CD4-positive, alpha-beta T cell treated with Interferon alpha-2 for 1 hour (primary cell): ENCODE measurements at places on chromosomes 1 and 21.

GRCh38 chr1:203121186-203122015 is 6.1 kb upstream of the ADORA1 start:
- no peak for DNase-seq

DNA sequence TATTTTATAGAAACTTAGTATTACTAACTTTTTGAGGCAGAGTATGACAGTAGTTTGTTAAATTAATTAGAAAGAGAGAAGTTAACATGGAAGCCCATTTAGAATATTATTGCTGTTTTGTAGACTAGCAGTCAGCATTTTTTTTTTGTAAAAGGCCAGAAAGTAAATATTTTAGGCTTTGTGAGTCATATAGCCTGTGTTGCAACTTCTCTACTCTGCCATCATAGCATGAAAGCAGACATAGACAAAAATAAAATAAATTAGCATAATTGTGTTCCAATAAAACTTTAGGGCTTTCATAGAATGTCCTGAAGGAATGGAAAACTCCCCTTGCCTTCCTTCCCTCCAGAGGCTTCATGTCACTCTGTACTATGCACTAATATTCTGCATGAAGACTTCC is 12.3 kb upstream of the RGS4 start:
- no peak for DNase-seq

DNA sequence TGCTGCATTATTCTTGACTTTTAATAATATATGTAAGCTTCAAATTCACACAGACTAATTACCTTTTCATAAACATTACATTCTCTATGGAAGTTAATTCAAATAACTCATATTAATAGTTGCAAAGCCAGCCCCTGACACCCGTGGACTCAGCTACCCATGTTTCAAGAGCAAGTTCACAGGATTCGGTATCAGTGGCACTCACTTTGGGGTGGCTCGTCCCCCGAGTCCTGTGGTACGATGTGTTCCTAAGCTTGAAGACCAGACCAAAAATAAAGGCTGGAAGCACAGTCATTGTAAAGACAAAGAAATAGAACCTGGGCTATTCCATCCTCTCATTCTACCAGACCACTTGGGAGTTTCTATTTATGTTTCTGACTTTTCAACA is 70.9 kb downstream of the ITPKB start:
- DNase-seq = no peak

- no peak for DNase-seq
Measured at GRCh38 chr1:90720145-90720636, 3.1 kb upstream of the BARHL2 start.

DNA sequence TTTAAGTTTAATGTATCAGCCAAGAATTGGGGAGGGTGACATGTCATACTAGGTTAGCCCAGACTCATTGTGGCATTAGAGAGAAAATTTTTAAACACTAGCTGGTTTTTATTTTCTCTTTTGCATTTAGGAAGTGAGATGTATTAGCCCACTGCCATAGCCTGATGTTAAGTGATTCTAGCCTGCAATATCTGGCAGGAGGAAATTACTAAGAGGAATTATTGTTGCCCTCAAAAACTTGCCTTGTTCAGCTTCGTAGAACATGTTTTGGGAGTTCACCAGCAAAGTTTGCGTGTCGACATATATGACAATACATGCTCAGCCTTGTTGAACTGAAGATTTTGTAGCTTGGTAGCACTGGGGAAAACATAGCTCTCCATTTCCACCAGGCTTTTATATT is 12.5 kb downstream of the ADAM30 start:
- DNase-seq = no peak

DNA sequence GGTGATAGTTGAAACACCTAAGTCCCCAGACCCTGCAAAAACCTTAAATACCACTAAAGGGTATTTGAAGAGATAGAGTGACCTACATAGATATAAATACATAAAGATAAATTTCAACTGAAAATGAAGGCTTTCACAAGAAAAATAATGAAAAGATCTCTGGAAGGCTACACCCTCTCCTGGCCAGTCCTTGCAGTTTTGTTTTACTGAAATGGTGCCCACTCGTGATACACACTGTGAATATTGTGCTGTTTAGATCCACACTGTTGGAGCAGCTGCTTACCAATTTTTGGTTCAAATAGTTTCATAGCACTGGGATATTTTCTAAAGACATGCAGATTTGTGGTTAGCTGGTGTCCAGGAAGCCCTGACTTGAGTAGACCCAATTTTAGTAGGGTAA is 31.5 kb upstream of the RNF187 start:
- no peak for DNase-seq

- DNase-seq = peak; percentile 56
Measured at GRCh38 chr1:95116580-95117206, 462 bp upstream of the TLCD4 start.

DNA sequence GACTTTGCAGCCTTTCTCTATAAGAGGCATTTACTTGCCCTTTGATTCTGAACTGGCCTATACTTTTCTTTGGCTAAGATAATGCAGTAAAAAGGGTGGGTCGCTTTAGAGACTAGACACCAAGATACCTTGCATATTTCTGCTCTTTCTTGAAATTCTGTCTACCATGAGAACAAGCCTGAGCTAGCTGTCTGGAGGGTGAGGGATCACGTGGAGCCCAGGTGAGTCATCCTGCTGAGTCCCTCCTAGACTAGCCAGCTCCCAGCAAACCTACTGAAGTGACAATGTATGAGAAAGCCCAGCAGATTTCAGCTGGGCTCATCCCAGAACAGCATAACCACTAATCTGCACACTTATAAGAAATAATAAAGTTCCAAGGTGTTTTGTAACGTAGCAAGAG is 408.0 kb upstream of the KAZN start:
- no peak for DNase-seq

GRCh38 chr1:54545916-54546635 is 2.0 kb upstream of the ACOT11 start:
- no peak for DNase-seq

DNA sequence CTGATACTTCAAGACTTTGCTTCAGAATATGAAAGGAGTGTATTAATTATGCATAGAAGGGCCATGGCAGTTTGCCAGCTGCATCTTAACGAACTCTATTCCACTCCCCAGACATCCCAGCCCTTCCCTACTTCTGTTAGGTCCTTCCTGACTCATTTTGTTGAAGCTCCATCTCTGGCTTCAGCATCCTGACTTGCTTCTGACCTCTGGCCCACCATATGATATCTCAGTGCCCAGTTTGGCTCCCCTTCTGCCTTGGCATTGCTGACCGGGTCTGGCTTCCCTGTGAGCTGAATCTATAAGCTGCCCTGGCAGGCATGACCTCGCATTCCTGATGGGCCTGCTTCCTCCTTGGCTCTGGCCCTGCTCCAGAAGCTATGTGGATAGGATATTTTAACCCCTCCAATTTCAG is 27.6 kb upstream of the ARHGAP29 start:
- DNase-seq = no peak

DNA sequence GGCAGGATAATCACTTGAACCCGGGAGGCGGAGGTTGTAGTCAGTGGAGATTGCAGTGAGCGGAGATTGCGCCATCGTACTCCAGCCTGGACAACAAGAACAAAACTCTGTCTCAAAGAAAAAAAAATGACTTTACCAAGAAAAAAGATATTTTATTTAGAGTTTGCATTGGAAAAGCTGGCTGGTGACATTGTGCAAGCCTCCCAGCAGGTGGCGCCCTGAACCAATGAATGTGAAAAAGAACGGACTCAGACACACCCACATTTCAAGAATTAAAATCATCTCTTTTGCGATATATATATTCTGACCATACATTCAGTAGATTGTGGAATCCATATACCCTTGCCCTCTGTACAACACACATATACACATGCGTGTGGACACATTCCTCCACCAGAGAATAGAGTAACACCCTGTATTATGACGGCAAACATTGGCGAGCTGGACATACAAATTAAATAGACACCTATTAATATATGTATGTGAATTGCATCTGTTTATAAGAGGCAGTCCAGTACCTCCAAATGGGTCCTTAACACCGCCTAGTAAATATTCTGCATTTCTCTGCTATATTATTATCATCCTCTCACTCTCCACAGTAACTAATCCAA is 39.0 kb upstream of the CADM3 start:
- DNase-seq = peak; percentile 46

- no peak for DNase-seq
Measured at GRCh38 chr1:153389973-153390879, 647 bp downstream of the S100A8 start.

DNA sequence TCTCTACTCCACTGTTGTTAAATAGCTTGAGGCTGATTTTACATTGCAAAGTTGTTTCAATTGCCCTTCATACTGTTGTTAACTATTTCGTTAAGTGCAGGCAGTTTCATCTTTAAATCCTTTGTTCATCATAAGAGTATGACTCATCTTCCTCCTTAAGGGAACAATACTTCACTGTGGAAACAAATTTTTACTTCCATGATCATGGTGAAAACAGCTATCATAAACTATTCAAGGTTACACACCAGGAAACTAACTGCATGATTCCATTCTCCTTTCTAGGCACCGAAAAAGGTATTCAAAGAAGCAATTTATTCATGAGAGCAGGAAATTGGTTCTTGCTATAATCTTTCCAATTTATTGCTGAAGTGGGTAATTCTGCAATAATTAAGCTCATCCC is 593.2 kb downstream of the LRRIQ3 start:
- DNase-seq = no peak

DNA sequence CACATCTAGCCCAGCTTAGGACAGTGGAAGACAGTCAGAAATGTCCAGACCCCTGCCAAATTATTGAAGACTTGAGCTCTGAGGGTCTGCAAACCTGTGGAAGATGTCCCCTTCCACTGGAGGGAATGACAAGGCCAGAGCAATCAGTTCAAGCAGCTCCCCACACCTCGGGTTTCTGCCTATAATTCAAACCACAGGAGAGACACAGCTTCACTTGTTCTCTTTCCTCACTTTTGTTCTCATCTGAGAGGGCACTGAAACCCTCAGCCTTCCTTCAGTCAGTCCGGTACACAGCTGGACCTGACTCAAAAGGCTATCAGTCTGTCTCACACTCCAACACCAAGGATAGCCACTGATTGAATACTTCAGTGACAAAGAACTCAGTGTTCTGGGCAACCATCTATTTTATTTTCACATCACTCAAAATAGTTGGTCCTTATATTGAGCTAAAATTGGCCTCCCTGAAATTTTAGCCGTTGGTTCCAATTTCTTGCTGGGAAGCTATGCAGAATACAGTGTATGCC is 70.1 kb downstream of the TENT5C start:
- DNase-seq = no peak

DNA sequence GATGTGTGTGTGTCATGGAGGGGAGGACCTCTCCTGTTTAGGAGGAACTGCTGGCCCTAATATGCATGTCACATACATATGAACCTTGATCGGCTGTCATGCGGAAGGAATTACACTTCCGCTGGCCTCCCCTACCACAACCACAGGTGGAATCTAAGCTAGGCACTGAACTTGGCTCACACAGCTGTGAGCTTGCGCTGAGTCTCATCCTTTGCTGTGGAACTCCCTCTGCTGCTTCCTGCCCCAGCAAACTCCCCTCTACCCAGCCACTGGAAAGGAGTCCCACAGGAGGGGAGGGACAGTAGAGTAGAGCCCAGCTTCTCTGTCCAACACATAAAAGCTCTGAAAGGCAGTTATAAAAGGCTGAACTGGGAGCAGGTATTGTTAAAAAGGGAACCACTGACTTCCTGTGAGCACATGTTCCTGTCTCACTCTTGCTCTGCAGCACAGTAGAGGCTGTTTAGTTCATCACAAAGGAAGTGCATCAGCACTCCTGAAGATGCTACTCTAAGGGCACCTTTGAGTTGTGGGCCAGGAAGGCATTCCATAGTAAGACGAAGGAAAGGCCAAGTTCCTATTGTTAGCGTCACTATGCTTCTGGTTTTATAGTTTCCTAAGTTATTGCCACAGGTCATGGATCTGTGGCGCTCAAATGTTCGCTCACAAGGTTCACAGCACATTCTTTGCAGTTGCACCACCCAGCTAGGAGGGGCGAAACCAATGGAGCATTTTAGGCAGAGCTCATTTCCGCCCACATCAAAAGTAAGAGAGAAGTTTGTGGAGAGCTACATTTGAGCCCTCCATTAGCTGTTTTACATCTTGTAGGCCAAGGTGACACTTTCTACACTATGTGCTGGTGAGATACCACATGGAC is 17.7 kb upstream of the PTPRC start:
- DNase-seq = peak; percentile 80

DNA sequence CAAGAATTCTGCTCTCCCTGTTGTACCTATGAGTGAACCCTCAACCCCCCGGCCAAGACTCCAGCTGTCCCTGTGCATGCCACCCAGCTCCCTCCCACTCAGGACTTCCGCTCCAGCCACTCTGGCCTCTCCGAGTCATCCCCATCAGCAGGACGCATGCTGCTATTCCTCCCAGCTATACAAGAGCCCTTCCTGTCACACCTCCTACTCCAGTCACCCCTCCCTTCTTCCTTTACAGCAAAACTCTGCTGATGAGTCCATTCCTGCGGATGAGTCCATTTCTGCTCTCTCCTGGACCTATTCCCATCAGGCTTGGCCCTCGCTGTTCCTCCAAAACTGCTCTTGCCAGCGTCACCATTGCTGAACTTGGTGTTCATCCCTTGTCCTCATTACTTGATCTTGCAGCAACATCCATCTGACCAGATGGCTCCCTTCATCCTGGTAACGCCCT is 42.2 kb downstream of the H3-3A start:
- no peak for DNase-seq

DNA sequence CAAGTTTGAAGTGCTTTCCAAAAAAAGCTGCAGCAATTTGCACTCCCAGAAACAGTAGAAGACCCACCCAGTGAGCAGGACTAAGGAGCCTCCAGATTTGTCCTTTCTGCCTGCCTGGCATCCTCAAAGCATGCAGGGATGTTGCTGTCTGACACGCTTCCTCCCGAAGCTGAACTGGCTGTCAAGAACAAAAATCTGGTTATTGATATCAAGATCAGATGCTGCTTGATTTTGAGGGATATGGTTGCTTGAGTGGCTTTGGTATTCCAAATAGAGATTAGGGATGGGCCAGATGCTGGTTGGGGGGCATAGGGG is 143.3 kb downstream of the MRPS6 start:
- no peak for DNase-seq

GRCh38 chr1:206098242-206098919 is 18.8 kb downstream of the AVPR1B start:
- DNase-seq = no peak

- no peak for DNase-seq
Measured at GRCh38 chr1:181175356-181175910, 86.9 kb downstream of the IER5 start.

DNA sequence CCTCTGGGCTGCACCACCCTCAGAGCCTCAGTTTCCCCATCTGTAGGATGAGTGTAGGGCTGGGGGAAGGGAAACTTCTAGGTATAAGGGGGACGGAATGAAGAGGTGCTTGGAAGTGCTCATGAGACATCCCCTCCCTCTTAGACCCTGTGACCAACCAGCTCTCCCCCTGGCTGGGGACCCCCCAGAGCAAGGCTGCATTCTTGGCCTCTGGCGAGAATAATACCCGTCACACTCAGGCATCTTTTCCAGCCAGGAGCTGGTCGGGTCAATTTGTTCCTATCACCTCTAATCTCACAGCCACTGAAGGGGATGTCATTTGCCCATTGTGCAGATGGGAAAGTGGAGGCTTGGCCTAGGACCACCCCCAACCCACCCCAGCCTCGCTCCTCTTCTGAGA is 443.0 kb downstream of the PTPRU start:
- no peak for DNase-seq

GRCh38 chr1:1373815-1374588 is 1.0 kb downstream of the AURKAIP1 start:
- no peak for DNase-seq
